T-helper 2 cell treated with Interferon-gamma antibody and Interleukin-4, amounts not matched to agents 5 μg/mL and 100 μg/mL, for 36 hours (primary cell): ENCODE measurements at places on chromosomes 3 and 15.

GRCh38 chr3:188842639-188843038 lies 329.1 kb upstream of the TPRG1 start:
- no peak overlapping the region for H3K27ac ChIP-seq
- H3K36me3 ChIP-seq: no peaks in the 10 kb centered on the region
- DNase-seq: no peak
- H3K27me3 ChIP-seq: no peaks in the 10 kb centered on the region
- no peak overlapping the region for H3K4me3 ChIP-seq
- peaks cover 2% of the 10 kb centered on the region for H3K4me1 ChIP-seq

GRCh38 chr3:12312010-12312409 lies 23.1 kb downstream of the PPARG start:
- peaks cover 2% of the 10 kb centered on the region for H3K27me3 ChIP-seq
- no peak overlapping the region for H3K27ac ChIP-seq
- no peak for DNase-seq
- no peak overlapping the region for H3K4me3 ChIP-seq

- peaks cover 21% of the 10 kb centered on the region for H3K4me1 ChIP-seq
- H3K27ac ChIP-seq: no peak overlapping the region
- peaks cover 3% of the 10 kb centered on the region for H3K36me3 ChIP-seq
- no peaks in the 10 kb centered on the region for H3K27me3 ChIP-seq
- no peak overlapping the region for H3K4me3 ChIP-seq
- no peak for DNase-seq
Measured at GRCh38 chr3:51986010-51986947, 2.9 kb downstream of the ACY1 start.

GRCh38 chr15:86446253-86446640 lies 366.6 kb downstream of the AGBL1 start:
- no peaks in the 10 kb centered on the region for H3K36me3 ChIP-seq
- no peaks in the 10 kb centered on the region for H3K4me1 ChIP-seq
- DNase-seq: no peak
- H3K27me3 ChIP-seq: no peaks in the 10 kb centered on the region

DNA sequence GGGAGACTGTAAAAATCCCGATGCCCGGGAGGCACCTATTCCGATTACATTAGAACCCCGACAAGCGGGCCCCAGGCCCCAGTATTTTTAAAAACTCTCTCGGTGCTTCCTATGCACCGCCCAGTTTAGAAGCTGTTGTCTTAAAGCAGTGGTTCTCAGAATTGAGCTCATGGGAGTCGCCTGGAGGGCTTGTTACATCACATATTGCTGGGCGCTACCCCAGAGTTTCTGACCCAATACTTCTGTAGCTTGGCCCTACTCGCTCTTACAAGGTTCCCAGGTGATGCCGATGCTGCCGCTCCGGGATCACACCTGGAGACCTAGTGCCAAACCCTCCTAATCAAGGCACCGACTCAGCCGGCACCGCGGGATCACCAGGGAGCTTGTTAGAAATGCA lies 35.2 kb downstream of the CPN2 start:
- peaks cover 2% of the 10 kb centered on the region for H3K36me3 ChIP-seq
- peaks cover 42% of the 10 kb centered on the region for H3K27me3 ChIP-seq
- H3K4me1 ChIP-seq: peaks cover 36% of the 10 kb centered on the region
- H3K4me3 ChIP-seq: peak overlapping the region; percentile 75
- no peak for DNase-seq
- no peak overlapping the region for H3K27ac ChIP-seq

DNA sequence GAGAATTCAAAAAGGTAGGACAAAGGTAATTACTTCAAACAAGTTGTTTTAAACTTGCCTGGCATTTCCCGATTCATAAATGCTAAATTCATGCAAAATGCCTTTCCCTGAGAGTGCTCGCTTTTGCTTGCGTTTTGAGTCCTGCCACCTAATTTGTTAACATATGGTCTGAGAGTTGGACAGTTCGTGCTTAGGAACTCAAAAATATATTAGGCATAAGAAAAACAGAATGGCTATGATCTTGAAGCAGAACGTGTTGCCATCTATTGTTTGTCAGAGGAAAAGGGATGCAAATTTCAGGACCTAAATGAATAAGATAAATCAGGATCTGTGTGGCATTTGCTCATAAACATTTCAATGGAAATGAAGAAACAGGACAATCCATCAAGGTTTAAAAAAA lies 195.8 kb downstream of the ZMAT3 start:
- DNase-seq: no peak
- no peaks in the 10 kb centered on the region for H3K36me3 ChIP-seq
- H3K27ac ChIP-seq: no peak overlapping the region
- no peaks in the 10 kb centered on the region for H3K4me1 ChIP-seq

- no peak overlapping the region for H3K4me3 ChIP-seq
- peaks cover 28% of the 10 kb centered on the region for H3K27me3 ChIP-seq
- no peaks in the 10 kb centered on the region for H3K36me3 ChIP-seq
- no peak for DNase-seq
Measured at GRCh38 chr3:53506110-53506762, 11.8 kb downstream of the CACNA1D start.

GRCh38 chr3:42639192-42639591 lies 14.3 kb upstream of the ZBTB47 start:
- no peak overlapping the region for H3K4me3 ChIP-seq
- H3K36me3 ChIP-seq: peaks cover 32% of the 10 kb centered on the region
- H3K27me3 ChIP-seq: no peaks in the 10 kb centered on the region
- peaks cover 9% of the 10 kb centered on the region for H3K4me1 ChIP-seq
- no peak overlapping the region for H3K27ac ChIP-seq

GRCh38 chr3:179961071-179961702 lies 75.5 kb downstream of the PEX5L start:
- H3K4me3 ChIP-seq: no peak overlapping the region
- no peak for DNase-seq
- peaks cover 13% of the 10 kb centered on the region for H3K27me3 ChIP-seq
- H3K36me3 ChIP-seq: peaks cover 4% of the 10 kb centered on the region
- peaks cover 32% of the 10 kb centered on the region for H3K4me1 ChIP-seq

GRCh38 chr15:74222240-74223119 lies 13.6 kb upstream of the CCDC33 start:
- H3K4me1 ChIP-seq: no peaks in the 10 kb centered on the region
- H3K36me3 ChIP-seq: no peaks in the 10 kb centered on the region
- H3K27ac ChIP-seq: no peak overlapping the region
- H3K27me3 ChIP-seq: peaks cover 35% of the 10 kb centered on the region
- DNase-seq: no peak
- no peak overlapping the region for H3K4me3 ChIP-seq

GRCh38 chr3:13745636-13746035 lies 134.2 kb downstream of the WNT7A start:
- no peak for DNase-seq
- no peaks in the 10 kb centered on the region for H3K4me1 ChIP-seq
- no peak overlapping the region for H3K4me3 ChIP-seq
- H3K36me3 ChIP-seq: no peaks in the 10 kb centered on the region

DNA sequence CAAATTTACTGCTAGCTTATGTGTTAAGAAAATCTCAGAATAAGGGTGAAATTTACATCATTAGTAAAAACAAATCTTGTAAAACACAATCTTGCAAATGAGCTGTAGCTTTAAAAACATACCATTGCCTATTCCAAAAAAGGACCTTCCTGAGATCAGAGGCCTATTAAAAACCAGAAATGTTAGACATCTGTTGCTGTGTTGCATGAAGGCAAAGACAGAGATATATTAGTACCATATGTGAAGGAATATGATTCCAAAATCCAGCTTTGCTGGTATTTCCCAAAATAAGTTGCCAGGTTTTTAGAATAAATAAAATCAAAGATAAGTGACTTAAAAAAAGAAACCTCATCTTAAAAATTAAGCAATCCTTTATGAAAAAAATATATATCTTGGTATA lies 504.1 kb upstream of the CDIN1 start:
- no peak for DNase-seq
- no peaks in the 10 kb centered on the region for H3K36me3 ChIP-seq
- no peak overlapping the region for H3K27ac ChIP-seq
- H3K4me1 ChIP-seq: no peaks in the 10 kb centered on the region
- H3K4me3 ChIP-seq: no peak overlapping the region

DNA sequence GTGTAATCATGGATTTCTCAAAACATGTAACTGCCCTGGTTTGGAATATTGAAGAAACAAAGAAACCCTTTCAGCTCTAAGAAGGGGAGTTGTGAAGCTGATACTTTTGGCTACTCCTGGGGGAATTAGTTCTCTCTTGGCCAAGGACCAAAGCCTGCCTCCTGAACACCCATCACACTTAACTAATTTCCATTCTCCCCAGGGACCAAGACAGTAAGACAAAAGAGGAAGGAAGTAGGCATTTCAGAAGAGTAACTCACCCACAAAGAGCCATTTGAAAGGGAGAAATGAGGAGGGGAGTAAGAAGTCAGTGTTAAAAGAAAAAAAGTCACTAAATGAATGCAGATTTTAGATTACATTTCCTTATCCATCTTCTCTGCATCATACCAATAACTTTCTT lies 328.0 kb upstream of the SOX2 start:
- H3K27ac ChIP-seq: no peak overlapping the region
- H3K4me1 ChIP-seq: no peaks in the 10 kb centered on the region
- no peaks in the 10 kb centered on the region for H3K36me3 ChIP-seq

DNA sequence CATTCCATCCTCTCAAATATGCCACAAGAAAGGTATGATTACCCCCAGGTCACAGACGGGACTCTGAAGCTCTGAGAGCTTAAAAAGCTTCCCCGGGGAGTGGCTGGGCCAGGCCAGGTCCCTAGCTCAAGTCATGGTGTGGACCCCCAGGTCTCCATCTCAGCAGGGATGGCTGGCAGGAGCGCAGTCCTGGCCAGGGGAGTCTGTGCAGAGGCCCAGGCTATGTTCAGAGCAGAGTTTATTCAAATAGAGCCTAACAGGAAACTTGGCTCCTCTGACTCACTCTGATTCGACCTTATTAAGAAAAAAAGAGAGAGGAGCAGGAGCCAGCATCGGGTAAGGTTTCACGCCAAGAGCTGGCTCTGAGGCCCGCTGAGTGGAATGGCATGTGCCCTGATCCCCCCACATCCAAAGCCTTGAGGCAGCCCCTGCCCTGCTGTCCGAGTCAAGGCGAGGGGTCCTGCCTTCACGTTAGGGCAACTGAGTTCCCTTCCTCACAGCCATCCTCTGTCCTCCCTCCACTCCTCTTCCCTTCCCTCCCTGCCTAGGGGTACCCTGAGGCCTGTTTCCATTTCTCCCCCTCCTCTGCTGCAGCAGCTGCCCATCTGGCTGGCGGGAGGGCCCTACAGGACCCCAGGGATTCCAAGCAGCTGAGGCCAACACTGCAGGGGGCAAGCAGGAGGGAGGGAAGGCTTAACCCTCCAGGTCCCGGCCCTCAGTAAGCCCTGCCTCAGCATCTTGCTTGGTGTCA lies 1.9 kb upstream of the LOXL1 start:
- DNase-seq: no peak
- H3K27ac ChIP-seq: peak overlapping the region; percentile 73
- H3K4me3 ChIP-seq: peak overlapping the region; percentile 7
- peaks cover 40% of the 10 kb centered on the region for H3K4me1 ChIP-seq
- H3K36me3 ChIP-seq: peaks cover 4% of the 10 kb centered on the region

DNA sequence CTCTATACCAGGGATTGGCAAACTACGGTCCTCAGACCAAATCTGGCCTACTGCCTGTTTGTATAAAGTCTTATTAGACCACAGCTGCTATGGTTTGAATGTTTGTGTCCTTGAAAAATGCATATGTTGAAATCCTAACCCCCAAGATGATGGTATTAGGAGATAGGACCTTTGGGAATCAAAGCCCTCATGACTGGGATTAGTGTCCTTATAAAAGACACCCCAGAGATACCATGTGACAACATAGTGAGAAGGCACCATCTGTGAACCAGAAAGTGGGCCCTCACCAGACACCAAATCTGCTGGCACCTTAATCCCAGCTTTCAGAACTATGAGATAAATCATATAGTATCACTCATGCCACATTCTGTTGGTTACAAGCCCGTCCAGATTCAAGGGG lies 7.4 kb downstream of the HMCES start:
- H3K27ac ChIP-seq: no peak overlapping the region
- peaks cover 19% of the 10 kb centered on the region for H3K4me1 ChIP-seq
- H3K4me3 ChIP-seq: no peak overlapping the region
- peaks cover 22% of the 10 kb centered on the region for H3K36me3 ChIP-seq
- H3K27me3 ChIP-seq: no peaks in the 10 kb centered on the region
- DNase-seq: no peak
